ENCODE measurements at places on chromosomes 1 and 21.

DNA sequence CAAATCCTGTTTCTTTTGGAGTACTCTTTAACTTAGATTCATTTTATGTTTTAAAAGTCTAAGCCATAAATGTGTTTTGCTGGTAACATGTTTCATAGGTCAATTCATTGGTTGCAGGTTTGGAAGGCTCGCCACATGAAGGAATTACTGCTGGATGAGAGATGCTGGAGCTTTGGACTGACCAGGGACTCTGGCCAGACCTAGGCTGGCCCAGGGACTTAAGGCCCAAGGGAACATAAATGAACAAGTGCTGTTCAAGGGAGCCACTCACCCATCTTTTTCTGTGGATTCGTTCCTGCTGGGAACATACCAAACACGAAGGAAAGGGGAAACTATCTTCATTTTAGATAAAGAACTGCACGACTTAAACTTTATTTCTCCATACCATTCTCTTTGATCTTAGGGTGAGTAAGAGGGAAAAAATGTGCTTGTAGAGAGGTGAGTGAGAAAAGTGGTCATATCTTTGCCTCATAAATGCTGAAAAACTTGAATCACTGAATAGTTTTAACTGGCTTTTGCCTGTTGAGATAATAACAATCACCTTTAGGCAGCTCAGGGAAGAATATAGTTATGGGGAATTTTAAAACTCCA, 15.3 kb upstream of the SHCBP1L start:
- no peak for DNase-seq

DNA sequence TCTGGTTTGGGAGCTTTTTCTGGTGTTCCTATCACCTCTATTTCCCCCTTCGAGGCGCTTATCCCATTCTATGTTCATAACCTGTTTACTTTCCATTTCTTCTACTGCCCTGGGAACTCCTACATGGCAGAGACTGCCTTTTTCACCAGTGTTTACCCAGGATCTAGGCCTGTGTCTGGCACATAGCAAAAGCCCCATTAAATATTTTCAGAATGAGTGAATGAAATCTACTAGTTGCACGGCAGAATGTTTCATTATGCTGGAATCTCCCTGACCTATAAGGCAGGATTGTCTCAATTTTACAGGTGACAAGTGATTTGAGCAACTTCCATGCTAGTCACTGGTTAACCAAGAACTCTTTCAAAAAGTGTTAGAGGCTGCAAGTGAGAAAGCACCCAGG, 70.1 kb downstream of the PGM1 start:
- no peak for DNase-seq

DNA sequence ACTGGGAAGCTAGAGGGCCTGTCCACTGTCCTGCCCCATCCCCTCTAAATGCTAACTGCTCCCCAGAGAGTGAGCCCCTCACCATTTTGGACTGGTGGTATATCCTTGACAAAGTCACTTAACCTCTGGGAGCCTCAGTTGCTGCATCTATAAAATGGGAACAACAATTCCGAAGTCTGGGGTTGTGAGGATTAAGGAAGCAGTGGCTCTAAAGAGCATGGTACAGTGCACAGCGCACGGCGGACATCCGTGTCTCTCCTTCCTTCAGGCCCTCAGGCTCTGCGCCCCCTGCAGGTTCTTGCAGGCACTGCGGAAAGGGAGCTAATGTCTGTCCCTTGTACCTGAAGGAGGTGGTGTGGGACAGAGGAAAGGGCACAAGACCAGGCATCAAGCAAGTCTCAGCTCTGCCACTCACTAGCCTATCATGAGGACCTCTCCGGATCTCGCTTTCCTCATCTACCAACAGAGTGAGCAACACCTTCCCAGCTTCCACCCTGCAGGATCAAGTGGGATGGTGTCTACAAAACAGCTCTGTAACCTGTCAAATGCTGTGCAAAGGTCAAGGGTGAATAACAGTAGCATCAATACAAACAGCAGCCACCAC, 20.1 kb downstream of the ECE1 start:
- DNase-seq = peak; percentile 92

DNA sequence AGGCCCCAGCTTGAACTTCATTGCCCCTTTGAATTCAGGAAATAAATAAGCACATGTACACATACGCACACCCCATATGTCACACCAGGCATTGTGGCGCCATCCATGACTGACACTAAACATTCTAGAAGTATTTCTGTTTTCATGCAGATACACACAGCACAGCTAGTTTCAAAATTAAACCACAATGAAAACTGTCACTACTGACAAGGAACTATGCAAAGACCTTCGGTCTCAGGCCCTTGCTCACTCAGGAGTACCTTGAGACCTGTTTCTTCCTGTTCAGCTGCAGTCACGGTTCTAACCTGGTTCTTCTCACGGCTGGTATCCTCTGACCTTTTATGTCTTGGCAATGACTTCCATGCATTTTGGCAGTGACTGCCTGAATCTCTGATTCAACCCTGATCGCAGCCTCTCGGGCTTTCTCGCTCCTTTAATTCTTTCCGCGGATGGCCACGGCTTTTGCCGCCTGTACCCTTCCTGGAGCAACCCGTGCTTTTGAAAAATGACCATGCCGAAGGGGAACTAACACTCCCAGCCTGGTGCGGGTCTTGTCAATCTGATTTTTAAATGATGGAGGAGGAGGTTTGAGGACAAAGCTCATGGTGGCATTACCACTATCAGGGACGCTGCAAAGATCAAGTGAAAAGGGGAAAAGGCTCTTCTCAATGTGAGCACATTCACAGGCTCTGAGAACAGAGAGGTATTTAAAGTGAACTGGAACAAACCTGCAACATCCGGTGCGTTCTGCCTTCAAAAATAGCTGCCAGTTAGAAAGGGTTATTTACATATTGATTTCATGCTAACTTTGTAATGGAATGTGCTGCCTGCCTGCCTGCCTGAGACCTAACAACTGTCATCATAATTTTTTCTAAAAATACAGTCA, 384.6 kb downstream of the RRAGC start:
- no peak for DNase-seq

DNA sequence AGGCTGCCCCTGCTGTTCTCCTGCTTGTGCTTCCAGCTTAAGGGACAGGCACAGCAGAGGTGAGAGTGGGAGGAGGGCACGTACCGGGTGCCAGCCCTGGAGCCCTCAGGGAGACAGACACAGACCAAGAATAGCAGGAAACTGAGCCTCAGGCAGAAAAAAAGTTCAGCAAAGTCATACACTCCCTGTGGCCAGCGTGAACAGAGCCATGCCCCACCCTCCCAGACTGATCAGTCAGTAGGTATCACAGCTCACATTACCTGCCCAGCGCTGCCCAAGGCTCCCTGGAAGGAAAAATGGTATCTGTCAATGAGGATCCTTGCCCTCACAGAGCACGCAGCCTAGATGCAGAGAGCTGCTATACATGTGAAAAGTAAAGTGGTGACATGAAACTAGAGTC, 1.3 kb downstream of the UBL4B start:
- DNase-seq = no peak
